Breast epithelium (tissue), 4 donors: ENCODE measurements at places on chromosomes 2 and 18.
A peak's percentile ranks its signal among the peaks of the same experiment; 100 is the strongest.

- H3K4me1 ChIP-seq: no peaks in the 10 kb centered on the region
- H3K27me3 ChIP-seq: no peaks in the 10 kb centered on the region
- no peak overlapping the region for H3K27ac ChIP-seq
These were observed 85.0 kb downstream of the DPP10 start for GRCh38 chr2:114527330-114527983.

DNA sequence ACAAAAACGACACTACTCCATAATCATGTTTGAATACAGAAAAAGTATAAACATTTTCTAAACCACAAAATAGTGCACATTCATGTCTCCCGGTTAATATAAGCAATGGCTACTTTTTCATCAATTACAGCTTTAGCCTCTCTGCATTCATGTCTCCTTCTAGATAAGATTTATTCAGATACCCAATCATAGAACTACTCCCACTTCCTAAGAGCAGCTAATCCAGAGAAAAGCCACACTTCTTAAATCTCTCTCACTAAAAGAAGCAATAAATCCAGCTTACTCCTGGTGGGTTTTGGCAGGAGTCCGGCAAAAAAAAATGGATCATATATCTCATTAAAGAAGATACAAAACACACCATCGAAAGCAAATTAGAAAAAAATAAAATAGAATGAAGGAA, 20.1 kb downstream of the DSEL start:
- no peak for DNase-seq
- H3K4me3 ChIP-seq: no peak overlapping the region
- no peaks in the 10 kb centered on the region for H3K4me1 ChIP-seq
- no peaks in the 10 kb centered on the region for H3K27me3 ChIP-seq
- H3K27ac ChIP-seq: no peak overlapping the region

- H3K4me3 ChIP-seq: peak within 1 kb of the TSS; percentile 68
- peak; percentile 80 for DNase-seq
- H3K4me1 ChIP-seq: peaks cover 6% of the 10 kb centered on the region
- H3K27ac ChIP-seq: peak within 1 kb of the TSS; percentile 90
- H3K36me3 ChIP-seq: no peaks in the 10 kb centered on the region
- H3K27me3 ChIP-seq: peaks cover 72% of the 10 kb centered on the region
These were observed at the start of gene SIX2 for GRCh38 chr2:45009303-45009927. Gene SIX2, minus strand, starts transcription at chr2:45009452. Its CDS starts 342 bp downstream, at chr2:45009110.

DNA sequence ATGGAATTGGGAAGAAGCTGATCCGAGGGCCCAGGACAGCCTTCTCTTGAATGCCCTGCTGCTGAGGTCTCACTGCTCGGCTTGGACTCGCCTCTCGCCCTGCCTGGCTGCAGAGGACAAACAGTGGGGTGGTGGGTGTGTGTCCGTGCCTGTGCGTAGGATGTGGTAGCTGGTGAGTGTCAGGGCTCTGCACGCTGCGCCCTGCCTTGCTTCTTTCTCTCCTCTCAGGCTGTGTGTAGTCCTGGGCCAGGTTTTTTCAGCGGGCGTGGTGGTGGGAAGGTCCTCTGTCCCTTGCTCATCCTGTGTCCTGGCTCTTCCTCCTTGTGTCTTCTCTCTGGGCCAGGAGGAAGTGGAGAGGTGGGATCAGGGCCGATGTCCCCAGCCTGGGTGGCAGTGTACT, 44.8 kb downstream of the RRM2 start:
- no peaks in the 10 kb centered on the region for H3K27me3 ChIP-seq
- no peaks in the 10 kb centered on the region for H3K4me1 ChIP-seq
- H3K36me3 ChIP-seq: no peaks in the 10 kb centered on the region

GRCh38 chr2:100198461-100199230, 56.3 kb upstream of the AFF3 start:
- H3K27me3 ChIP-seq: no peaks in the 10 kb centered on the region
- H3K27ac ChIP-seq: peak overlapping the region; percentile 76
- no peaks in the 10 kb centered on the region for H3K36me3 ChIP-seq
- H3K4me1 ChIP-seq: peaks cover 13% of the 10 kb centered on the region

DNA sequence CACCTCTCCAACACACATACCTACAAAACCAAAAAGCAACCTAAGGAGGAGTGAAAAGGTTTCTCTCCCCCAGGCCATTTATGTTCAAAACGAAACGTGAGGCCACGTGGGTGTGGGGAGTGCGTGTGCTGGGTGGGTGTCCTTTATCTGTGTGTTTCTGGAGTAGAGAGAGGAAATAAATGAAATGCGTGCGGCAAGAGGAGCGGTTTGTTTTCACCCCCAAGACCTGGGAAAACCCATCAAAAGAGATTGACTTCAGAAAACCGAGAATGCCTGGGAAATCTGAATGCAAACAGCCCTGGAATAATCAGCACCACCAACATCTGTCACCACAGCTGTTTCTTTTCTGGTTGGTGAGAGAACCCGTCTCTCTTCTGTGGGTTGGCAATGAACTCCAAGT, 137.4 kb downstream of the INSIG2 start:
- no peak overlapping the region for H3K4me3 ChIP-seq
- no peaks in the 10 kb centered on the region for H3K4me1 ChIP-seq
- H3K36me3 ChIP-seq: no peaks in the 10 kb centered on the region
- DNase-seq: no peak

DNA sequence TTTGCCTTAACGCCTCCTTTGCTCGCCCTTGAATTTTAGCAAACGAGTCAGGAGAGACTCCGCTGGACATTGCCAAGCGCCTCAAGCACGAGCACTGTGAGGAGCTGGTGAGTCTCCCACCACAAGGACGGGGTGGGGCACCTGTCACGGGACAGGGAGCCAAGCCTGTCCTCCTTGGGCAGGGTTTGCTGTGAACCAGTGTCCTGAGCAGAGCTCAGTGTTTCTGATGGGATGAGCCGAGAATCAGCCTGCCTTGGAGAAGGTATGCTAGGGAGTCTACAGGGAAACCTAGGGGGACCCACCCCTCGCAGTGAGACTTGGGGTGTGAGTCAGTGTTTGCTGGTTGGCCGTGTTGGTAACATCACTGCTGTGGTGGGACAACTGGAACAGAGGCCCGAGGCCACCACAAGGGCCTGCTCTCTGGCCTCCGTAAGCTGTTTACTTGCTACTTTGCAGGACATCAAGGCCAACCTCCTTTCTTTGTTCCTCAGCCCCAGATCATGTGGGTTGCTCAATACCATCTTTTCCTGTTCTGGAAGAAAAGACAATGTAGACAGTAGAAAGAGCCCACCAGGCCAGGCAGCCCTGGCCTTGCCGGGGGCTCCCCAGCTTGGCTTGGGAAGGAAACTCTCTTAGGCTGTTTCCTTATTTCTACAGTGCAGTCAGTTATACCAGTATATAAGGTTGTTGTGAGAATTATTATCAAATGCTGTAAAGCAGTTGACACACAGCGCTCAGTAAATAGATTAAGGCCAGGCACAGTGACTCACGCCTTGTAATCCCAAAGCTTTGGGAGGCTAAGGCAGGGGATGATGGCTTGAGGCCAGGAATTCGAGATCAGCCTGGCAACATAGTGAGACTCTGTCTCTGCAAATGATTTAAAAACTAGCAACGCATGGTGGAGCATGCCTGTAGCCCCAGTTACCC, 42.4 kb downstream of the ITGB1BP1 start:
- no peaks in the 10 kb centered on the region for H3K27me3 ChIP-seq
- no peaks in the 10 kb centered on the region for H3K4me1 ChIP-seq
- H3K27ac ChIP-seq: peak overlapping the region; percentile 63
- no peak for DNase-seq

DNA sequence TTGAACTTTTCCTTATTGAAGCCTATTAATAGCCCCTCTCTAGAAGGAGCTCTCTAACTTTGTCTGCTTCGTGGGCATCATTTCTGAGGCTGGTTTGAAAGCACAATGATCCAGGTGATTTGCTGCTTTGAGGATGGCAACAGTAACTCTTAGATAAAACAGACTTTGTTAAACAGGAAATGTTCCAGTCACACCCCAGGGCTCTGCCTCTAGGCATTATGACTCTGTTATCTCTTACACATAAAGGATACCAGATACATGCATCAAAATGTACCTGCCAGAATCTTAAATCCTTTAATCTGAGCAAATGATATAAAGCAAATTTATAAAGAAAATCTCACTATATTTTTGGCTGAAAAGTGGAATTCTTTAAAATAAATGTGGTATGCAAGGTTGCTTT, 52.3 kb downstream of the GAD1 start:
- H3K4me1 ChIP-seq: no peaks in the 10 kb centered on the region
- no peak overlapping the region for H3K4me3 ChIP-seq
- no peak overlapping the region for H3K27ac ChIP-seq
- no peak for DNase-seq
- H3K36me3 ChIP-seq: no peaks in the 10 kb centered on the region

- H3K4me1 ChIP-seq: no peaks in the 10 kb centered on the region
- no peak overlapping the region for H3K27ac ChIP-seq
- no peaks in the 10 kb centered on the region for H3K27me3 ChIP-seq
- H3K36me3 ChIP-seq: no peaks in the 10 kb centered on the region
These were observed 51.2 kb downstream of the CLIP4 start for GRCh38 chr2:29166242-29167039.

DNA sequence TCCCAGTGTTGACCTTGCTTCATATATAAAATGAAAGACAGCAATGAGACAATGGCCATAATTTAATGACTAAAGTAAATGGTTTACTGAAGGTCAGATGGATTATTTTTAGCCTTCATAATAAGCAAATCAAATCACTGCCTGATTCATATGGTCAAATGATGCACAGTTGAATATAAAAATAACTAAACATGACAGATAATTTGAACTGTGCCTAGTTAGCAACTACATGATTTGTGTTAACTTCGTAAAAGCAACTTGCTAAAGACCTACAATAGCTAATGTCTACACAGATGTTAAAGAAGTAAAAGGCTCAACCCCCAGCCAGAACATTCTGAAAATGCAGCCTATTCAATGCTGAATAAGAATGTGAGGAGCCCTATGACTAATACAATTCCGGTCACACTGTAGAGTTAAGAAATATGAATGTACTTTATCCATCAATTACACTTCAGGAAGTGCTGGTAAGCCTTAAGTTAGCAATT, 590.8 kb upstream of the CDH2 start:
- no peak for DNase-seq
- no peaks in the 10 kb centered on the region for H3K27me3 ChIP-seq
- no peak overlapping the region for H3K4me3 ChIP-seq
- H3K27ac ChIP-seq: no peak overlapping the region
- H3K4me1 ChIP-seq: no peaks in the 10 kb centered on the region

- H3K4me1 ChIP-seq: no peaks in the 10 kb centered on the region
- peak; percentile 60 for DNase-seq
- no peaks in the 10 kb centered on the region for H3K36me3 ChIP-seq
- peak overlapping the region; percentile 88 for H3K27ac ChIP-seq
- H3K4me3 ChIP-seq: no peak overlapping the region
These were observed 40.0 kb upstream of the LAPTM4A start for GRCh38 chr2:20091305-20091991.

GRCh38 chr2:176237456-176237855, 31.8 kb upstream of the MTX2 start:
- no peaks in the 10 kb centered on the region for H3K27me3 ChIP-seq
- no peak overlapping the region for H3K27ac ChIP-seq
- no peaks in the 10 kb centered on the region for H3K4me1 ChIP-seq
- H3K4me3 ChIP-seq: no peak overlapping the region

GRCh38 chr2:207153266-207153975, 12.3 kb downstream of the KLF7 start:
- H3K27ac ChIP-seq: peak overlapping the region; percentile 33
- DNase-seq: no peak
- H3K4me3 ChIP-seq: no peak overlapping the region
- no peaks in the 10 kb centered on the region for H3K27me3 ChIP-seq
- H3K36me3 ChIP-seq: no peaks in the 10 kb centered on the region
- H3K4me1 ChIP-seq: peaks cover 16% of the 10 kb centered on the region

DNA sequence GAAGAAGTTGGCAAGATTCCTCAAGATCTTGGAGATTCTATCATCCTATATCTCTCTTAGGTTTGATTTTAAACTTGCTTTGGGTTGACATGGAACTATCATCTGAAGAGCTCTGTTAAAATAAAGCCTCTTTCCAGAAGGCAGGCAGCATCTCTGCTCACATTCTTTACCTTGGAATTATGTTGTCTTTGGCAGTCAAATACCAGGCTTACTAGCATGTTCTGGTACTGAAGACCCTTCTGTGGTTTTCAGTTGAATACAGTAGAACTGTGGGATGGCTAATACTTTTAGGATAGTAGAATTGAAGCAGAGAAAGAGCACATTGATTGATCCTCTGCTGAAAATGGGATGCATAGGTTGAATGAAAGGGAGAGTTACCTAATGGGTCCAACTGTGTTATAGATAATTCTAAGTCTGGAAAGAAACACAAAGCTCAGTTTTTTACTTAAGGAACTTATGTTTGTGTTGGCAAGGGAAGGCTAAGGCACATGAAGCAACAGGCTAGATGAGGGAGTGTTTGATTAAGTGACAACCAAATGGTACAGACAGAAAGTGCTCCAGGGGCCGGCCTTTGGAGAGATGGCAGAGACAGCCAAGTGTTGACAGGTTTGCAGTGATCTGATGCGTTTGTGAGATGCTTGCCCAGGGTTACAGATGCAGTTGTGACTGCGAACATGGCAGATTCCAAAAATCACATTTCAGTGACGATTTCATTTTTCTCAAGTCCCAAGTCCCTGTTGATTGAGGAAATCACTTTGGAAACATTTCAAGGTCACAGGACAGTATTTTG, 397.9 kb downstream of the MEIS1 start:
- no peaks in the 10 kb centered on the region for H3K27me3 ChIP-seq
- no peak for DNase-seq
- H3K4me1 ChIP-seq: no peaks in the 10 kb centered on the region
- H3K27ac ChIP-seq: no peak overlapping the region
- no peak overlapping the region for H3K4me3 ChIP-seq
- no peaks in the 10 kb centered on the region for H3K36me3 ChIP-seq

GRCh38 chr2:203340791-203341487, 12.7 kb downstream of the ABI2 start:
- peaks cover 12% of the 10 kb centered on the region for H3K4me1 ChIP-seq
- peak; percentile 65 for DNase-seq
- H3K4me3 ChIP-seq: no peak overlapping the region
- no peaks in the 10 kb centered on the region for H3K36me3 ChIP-seq
- no peaks in the 10 kb centered on the region for H3K27me3 ChIP-seq

DNA sequence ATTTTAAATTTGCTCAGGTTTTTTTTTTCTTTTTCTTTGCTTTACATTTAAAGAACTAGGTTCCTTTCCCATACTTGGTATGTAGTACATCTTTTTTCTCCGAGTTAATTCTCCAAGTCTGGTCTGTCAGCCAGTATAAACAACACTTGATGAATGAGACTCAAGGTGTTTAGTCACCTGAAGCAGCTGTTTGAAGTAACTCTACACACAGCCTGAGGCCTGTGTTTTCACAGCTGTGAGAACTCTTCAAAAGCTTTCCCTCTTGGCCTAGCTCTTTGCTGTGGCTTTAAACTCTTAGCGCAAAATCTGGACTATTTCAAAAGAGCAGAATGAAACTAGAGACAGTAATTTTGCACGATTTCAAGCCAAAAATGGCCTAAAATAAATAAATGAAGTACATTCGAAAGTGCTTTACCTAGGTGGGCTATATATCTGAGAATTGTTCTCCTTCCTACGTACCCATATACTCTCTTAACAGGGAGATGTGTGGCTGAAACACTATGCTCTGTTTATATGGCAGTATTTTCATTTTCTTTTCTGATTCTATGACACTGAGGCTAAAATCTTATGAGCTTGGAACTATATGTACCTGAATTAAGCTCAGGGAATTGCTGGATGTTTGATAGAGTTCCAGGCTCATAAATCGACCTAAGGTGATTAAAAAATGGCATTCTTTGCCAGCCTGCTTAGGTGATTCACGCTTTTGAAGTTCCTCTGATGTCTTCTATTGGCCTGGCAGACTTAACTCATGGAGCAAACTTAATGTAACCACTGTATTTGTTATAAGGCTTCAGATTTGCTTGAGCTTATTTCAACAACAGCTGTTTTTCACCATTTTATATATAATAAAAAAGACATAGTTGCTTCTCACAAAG, 1044.1 kb upstream of the ZEB2 start:
- no peaks in the 10 kb centered on the region for H3K36me3 ChIP-seq
- no peak overlapping the region for H3K4me3 ChIP-seq
- no peaks in the 10 kb centered on the region for H3K27me3 ChIP-seq
- no peak for DNase-seq
- H3K27ac ChIP-seq: no peak overlapping the region
